ENCODE measurements at places on chromosomes 16 and 17.

- DNase-seq: no peak
Measured at GRCh38 chr17:63841350-63842172, 924 bp downstream of the SMARCD2 start.

- DNase-seq: no peak
Measured at GRCh38 chr17:67139784-67140665, 95.7 kb downstream of the CACNG1 start.

- no peak for DNase-seq
Measured at GRCh38 chr17:72361892-72362291, 241.1 kb downstream of the SOX9 start.

- no peak for DNase-seq
Measured at GRCh38 chr16:85550953-85551924, 61.9 kb upstream of the GSE1 start.

- no peak for DNase-seq
Measured at GRCh38 chr17:76276461-76277299, 11.5 kb downstream of the UBALD2 start.

- no peak for DNase-seq
Measured at GRCh38 chr16:85285681-85286065, 173.4 kb upstream of the CIBAR2 start.

DNA sequence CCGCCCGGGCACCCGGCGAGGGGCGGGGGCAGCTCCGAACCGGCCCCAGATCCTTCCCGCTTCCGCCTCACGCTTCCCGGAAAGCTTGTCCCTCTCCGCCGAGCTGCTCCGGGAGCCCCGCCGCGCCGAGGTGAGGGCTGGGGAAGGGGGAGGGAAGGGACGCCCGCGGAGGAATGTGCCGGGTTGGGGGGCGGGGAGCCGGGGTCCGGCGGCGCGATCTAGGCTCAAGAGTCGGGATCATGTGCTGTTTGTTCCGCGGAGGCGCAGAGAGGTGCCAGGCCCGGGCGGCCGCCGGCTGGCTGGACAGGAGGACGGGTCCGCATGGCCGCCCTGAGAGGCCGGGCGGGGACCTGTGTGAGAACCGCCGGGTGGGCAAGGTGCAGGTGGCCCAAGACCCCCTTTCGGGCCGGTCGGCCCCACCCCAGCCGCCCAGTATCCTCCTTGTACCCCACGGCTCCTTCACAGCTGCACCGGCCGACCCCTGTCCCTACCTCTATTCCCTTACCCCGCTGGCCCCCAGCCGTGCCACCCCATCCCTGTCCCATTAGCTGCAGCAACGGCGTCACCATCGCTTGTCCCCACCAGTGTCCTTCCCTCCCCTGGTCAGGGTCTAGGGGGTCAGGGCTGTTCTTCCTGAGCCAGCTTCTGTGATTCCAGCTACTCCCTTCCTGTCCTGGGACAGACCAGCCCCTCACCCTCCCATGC, 429 bp downstream of the KIF1C start:
- no peak for DNase-seq

DNA sequence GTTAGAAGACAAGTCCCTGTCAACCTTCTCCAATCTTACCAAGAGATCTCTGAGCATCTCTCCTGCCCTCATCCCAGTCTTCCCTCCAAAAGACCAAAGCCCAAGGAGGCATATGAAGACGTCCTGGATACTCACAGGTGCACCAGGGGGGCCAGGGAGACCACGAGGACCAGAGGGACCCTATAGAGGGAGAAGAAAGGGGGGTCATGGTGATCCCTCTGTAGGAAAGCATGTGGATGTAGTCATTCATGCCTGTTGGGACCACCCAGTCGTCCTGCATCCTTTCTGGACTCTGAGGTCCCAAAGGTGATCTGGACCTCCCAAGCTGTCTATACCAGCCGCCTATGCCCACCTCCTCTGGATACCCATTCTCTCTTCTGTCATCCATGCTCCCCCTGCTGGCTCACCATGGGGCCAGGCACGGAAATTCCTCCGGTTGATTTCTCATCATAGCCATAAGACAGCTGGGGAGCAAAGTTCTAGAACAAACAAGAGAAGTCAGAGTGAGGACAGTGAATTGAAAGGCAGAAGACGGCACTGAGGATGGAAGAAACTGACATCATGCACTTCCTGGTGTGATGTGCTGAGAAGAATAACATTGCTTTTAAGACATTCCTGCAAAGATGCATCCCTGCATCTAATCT, 3.3 kb downstream of the COL1A1 start:
- DNase-seq: no peak

DNA sequence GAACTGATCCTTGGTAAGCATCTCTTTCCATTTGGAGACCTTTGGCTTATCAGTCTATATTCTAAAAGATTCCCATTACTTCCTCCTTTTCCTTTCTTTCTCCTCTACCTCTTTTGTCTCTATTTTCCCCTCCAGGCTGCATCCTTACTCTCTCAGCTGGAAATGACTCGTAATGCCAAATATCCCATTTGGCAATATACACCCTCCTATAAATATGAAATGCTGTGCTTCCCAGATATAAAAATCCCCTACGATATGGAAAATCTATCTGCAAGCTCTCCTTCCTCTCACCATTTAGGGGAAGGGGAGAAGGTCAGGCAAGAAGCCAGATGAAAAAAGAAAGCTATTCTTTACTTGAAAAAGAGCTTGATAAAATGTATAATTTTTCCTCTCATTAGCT, 39.9 kb downstream of the XPO6 start:
- DNase-seq: no peak

DNA sequence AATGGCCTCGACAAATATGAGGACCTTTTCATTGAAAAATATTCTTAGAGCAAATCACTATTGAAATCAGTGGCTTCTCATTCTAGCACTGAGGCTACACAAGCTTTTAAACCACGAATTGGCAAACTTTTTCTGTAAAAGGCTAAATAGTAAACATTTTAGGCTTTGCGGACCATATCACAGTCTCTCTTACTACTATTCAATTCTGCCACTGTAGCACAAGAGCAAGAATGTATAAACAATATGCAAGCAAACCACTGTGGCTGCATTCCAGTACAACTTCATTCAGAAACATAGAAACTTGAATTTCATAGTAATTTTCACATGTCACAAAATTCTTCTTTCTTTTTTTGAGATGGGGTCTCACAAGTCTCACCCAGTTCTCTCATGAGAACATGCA, 49.1 kb downstream of the PHLPP2 start:
- no peak for DNase-seq
